SK-N-DZ (cell line): ENCODE measurements at places on chromosomes 3 and 15.

- DNase-seq = no peak
Measured at GRCh38 chr15:70516408-70517193, 246.8 kb downstream of the UACA start.

- DNase-seq = no peak
Measured at GRCh38 chr3:156939315-156939714, 113.2 kb downstream of the LEKR1 start.

DNA sequence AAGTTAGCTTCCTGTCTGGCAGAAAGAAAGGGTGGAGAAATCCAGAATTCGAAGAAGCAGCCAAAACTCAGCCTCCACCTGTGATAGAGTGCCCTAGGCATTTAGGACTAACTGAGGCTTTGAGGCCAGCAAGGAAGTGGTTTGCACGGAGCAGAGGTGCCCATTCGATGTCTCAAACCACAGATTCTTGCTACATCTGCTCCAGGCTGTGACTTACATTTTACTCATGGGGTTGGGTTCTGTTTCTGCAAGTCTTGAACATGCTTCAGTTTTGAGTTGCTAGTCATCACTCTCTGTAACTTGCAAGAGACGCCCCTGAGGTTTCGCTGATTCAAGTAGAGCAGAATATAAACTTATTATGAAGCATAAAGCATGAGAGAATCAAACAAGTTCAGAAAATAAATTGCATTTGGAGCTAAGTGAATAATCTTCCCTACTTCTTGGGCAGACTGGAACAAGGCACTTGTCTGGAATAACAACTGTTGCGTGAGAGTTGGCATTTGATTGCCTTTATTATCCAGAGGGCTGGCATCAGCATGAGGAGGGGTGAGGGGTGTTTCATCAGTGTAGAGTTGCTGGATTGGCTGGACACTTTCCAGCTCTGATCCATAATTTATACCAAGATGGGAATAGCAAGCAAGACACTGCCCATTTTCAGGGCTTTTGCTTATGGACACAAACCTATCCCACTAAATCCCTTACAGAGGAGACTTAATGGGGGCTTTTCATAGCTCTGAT is 256.5 kb downstream of the AGBL1 start:
- DNase-seq = no peak

GRCh38 chr3:22748453-22749045 is 454.6 kb upstream of the UBE2E2 start:
- DNase-seq = no peak

DNA sequence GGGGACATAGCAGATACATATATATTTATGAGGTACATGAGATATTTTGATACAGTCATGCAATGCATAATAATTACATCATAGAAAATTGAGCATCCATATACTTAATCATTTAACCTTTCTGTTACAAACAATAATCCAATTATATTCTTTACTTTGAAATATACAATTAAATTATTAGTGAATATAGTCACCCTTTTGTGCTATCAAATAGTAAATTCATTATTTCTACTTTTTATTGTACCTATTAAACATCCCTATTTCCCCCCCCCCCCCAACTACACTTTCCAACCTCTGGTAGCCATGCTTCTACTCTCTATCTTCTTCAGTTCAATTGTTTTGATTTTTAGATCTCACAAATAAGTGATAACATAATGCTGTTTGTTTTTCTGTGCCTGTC is 719.1 kb downstream of the ZBBX start:
- DNase-seq = no peak

- DNase-seq = peak; percentile 66
Measured at GRCh38 chr3:69081583-69082262, 1.6 kb upstream of the UBA3 start.

DNA sequence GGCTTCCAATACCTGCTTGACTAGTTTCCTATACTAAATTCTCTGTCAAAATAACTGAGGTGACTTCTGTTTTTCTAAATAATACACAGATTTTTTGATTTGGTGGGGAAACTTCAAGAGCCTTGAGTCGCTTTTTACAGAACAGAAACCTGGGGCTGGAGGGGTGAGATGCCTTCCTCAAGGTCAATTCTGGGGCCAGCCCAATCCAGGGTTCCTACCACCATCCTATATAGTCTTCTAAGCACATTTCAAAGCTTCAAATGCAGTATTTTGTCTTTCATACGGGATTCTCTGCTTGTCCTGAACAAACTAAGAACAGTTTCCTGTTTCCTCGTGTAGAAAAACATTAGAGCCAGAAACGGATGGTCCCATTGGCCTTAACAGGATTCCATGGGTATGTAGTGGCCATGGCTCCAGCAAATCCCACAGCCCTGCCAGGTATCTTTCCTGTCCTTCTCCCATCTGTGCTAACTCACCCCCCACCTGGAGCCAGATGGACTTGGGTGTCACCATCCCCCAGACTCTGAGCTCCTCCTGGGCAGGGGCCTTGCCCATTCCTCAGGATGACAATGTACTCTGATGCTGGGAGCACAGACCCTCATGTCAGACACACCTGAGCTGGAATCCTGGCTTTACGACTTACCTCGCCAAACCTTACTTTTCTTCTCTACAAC is 146.9 kb downstream of the KLF13 start:
- DNase-seq = no peak

GRCh38 chr3:74789111-74789510 is 174.7 kb upstream of the CNTN3 start:
- no peak for DNase-seq

GRCh38 chr3:46895204-46895660 is 17.7 kb downstream of the PTH1R start:
- DNase-seq = peak; percentile 51

DNA sequence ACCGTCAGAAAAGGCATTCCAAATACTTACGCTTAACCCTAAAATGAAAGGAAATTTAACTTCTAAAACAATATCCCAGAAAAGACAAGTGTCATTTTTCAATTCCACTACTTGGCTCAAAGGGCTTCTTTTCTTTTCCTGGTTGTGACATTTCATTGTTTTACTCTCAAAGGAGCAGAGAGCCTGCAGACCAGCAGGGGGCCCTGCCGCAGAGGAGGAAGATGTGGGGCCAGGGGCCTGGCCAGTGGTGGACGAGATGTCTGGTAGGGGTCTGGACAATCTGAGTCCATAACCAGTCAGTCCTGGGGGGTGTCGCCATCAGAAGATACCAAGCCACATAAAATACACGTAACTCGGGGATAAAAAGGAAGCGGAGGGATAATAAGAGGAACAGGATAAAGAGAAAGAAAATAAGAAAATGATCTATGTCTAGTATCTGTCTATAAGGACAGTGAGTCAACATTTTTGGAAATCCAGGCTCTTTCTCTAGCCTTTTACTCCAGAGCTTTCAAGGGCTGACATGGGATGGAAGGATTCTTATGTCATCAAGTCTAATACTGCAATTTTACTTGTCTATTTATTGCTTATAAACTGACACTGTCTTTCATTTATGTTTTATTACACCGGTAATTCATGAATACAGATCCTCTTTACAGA is 54.2 kb upstream of the ARHGEF3 start:
- DNase-seq = peak; percentile 57

DNA sequence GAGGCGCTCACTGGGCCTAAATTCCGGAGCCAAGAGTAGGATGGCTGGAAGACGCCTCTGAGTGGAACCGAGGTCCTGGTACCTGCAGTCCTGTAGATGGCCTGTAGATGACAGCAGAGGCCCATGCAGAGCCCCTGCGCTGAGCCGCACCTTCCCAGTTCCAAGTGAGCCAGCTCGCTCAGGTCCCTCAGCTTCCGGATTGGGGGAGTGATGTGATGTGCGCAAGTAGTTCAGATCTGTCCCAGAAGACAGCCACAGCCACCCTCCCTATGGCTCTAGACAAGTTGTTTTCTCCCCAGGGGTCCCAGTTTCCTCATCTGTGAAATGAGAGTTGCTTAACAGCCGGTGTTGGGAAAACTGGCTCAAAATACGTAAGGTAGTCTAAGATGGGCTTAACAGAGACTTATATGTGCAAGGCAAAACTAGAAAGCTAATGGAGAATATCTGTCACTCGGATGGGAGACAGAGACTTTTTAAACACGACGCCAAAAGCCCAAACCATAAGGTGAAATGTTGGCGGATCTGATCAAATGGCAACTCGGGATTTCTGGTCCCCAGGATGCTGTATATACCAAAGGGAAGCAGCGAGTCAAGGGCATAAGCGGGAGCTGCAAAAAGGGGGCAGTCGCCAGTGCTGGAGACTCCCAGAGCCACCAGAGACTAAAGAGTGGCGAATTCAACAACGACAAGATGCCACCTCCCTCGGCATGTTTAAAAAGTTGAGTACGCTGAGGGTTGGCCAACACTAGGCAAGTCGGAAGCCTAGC is 765 bp upstream of the MAPKAPK3 start:
- DNase-seq = peak; percentile 80

DNA sequence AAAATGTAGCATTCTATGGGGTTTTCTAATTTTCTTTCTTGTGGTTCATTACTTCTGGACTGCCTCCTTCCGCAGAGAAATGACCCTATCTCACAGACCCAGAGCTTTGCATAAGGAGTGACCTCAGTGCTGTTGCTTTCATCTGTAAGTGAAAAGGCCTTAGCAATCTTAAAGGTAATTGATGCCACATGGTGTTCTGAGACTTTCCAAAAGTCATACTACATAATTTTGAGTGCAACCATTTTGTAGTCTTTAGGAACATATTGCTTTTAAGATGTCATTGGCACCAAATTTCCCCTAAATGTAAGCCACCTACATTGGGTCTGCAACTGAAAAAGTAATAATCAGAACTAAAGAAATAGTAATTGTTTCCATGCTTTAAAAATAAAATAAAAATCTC is 9.2 kb upstream of the HHLA2 start:
- no peak for DNase-seq

GRCh38 chr3:110139048-110139447 is 801.7 kb upstream of the DPPA4 start:
- no peak for DNase-seq

GRCh38 chr3:38836561-38836960 is 20.5 kb upstream of the SCN10A start:
- no peak for DNase-seq

- DNase-seq = no peak
Measured at GRCh38 chr3:33159981-33160380, 46.2 kb downstream of the CRTAP start.

DNA sequence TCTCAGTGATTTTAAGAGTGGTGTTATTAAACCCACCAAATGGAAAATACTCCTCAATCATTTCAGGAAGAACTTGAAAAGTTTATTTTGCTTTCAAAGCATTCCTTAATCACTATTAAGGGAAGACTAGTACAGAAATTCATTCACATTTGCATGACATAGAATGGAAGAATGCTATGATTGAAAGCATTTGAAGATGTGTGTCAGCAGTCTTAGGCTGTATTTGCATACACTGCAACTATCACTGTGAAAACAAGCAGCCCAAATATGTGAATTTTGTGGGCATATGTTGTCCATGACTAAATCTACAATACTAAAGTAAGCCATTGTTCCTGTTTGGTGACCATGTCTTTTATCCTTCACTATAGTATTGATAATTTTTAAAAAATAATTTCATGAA is 95.8 kb downstream of the CNTN3 start:
- no peak for DNase-seq

DNA sequence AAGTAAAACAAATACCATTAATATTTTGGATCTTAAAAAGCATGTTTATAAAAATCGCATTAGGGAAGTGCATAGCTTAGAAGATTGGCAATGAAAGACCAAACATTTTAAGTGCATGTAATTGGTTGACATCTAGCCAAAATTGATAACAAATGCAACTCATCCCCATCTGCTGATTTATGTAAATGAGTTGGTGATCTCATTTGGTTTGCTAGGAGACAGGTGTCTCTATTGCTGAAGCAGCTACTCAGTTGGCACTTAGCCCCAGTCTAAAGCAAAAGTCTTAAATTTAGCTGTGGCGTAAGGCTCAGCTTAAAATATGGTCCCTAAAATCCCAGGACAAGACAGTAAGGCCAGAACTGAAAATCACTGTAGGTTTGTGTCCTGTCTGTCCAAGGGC is 113.5 kb upstream of the CHL1 start:
- DNase-seq = no peak

DNA sequence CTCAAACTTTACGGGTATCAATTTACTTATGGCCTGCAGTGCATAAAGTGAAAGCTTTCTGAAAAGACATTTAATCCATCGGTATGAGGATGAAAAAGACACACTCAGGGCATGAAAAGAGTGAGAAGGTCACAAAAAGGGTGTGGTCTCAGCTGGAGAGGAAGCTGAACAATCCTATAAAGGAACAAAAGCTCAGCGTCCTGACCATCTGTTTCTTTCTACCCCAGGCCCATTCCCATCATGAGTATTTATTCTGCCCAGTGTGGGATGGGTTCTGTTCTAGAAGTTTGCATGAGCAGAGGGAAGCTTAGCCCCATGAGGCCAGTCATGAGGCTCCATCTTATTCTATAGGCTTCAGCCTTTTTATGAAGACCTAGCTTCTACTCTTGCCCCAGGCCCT is 144.6 kb downstream of the LPP start:
- no peak for DNase-seq

- DNase-seq = no peak
Measured at GRCh38 chr3:45168451-45168850, 22.3 kb upstream of the CDCP1 start.

DNA sequence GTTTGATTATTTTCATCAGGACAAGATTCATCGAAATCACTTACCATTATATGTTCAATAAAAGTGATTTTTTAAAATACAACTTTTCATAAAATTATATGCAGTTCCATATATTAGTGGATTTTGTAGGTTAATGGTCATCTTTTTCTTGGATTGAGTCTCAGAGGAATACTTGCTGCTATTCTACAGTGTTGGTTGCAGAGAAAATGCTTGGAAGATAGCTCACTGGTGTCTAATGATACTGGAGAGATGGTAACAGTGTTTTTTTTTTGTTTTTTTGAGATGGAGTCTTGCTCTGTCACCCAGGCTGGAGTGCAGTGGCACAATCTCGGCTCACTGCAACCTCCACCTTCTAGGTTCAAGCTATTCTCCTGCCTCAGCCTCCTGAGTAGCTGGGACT is 143.3 kb downstream of the TCF12 start:
- DNase-seq = no peak

GRCh38 chr3:23264413-23264812 is 61.3 kb downstream of the UBE2E2 start:
- no peak for DNase-seq

DNA sequence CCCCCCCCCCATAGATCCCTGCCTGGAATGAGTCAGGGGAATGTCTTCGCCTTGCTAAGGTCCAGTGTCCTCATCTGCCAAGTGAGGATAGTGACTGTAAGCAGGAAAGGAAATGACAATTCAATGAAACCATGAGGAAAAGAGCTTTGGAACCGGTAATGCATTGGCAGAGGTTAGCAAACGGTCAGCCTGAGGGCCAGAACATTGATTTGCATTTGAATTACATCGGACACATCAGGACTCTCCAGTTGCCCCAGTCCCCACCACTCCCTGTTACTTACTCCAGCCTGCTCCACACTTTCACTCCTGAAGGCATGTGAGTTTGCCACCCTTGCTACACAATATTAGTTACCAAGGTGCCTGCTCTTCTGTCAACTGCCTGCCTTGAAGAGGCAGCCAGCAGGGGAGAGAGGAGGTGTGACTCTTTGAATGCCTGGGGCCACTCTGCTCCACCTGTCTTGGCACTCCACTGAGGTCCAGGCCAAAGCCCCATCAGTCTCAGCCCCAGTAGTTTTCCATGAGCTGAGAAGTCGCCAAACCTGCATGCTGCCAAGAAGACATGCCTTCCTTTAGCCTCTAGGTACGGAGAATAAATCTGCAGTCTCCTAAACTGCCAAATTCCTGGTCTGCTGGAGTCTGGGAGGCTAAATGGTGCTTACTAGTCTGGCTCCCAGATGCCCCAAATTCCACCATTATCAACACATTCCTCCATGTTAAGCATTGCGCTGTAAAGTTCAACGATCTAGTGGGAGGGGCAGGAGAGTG is 191.7 kb upstream of the TLE3 start:
- no peak for DNase-seq

- DNase-seq = no peak
Measured at GRCh38 chr3:126317029-126317996, 39.9 kb downstream of the KLF15 start.
